ENCODE measurements at places on chromosomes 1 and 21. TPM values are rescaled to one million over a fixed set of nuclear protein-coding genes. Genes with fewer than 3 reads are reported as not detected.

DNA sequence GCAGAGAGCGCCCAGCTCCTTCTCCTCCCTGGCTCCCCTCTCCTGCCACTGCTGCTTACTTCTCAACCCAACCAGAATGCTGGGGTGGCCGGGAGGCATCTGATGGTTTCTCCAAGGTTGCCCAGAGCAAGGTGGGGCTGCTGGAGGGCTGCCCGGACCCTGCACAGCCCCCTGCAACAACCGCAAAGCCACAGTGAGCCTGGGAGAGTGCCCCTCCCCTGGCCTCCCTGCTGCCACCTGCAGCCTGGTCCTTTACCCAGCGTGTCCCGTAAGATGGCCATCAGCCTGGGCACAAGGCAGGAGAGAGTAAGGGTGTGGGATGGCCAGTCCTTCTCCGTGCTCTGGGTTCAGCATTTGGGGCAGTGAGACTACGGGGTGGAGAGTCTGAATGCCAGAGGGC, 17.0 kb downstream of the MX2 start:
- H3K4me1 ChIP-seq = no peaks in the 10 kb centered on the region
- H3K27ac ChIP-seq = no peak overlapping the region
- H3K4me3 ChIP-seq = no peak overlapping the region
- H3K27me3 ChIP-seq = no peaks in the 10 kb centered on the region
- no peak for DNase-seq

Gene LRRC71
- total RNA-seq = not detected

GRCh38 chr1:197989058-197989457, 71.9 kb downstream of the LHX9 start:
- no peaks in the 10 kb centered on the region for H3K4me1 ChIP-seq
- no peak for DNase-seq
- no peak overlapping the region for H3K4me3 ChIP-seq
- no peak overlapping the region for H3K27ac ChIP-seq

DNA sequence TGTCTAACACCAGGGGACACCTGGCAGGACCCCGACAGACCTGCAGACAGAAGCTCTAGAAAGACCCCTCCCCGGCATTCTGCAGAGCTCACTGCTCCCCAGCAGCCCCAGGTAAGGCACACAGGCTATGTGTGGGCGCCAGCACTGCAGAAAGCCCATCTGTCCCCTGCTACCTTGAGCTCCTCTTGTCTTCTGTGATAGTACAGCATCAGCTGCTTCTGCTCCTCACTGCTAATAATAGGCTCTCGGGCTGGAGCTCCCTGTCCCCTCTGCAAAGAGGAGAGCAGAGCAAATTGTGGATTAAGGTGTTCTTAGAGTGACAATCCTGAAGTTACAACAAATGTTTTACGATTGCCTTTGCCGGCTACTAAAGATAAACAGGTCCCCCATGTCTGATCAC, 10.1 kb downstream of the CFAP298 start:
- no peaks in the 10 kb centered on the region for H3K4me1 ChIP-seq
- no peaks in the 10 kb centered on the region for H3K27me3 ChIP-seq
- peaks cover 58% of the 10 kb centered on the region for H3K36me3 ChIP-seq
- no peak overlapping the region for H3K27ac ChIP-seq

GRCh38 chr1:108595507-108595906, 35.6 kb downstream of the EEIG2 start:
- H3K27ac ChIP-seq = peak overlapping the region; percentile 18
- H3K36me3 ChIP-seq = no peaks in the 10 kb centered on the region
- peaks cover 42% of the 10 kb centered on the region for H3K4me1 ChIP-seq
- H3K4me3 ChIP-seq = no peak overlapping the region
- H3K27me3 ChIP-seq = no peaks in the 10 kb centered on the region

Gene CLCNKB
- total RNA-seq = 4.6 TPM

DNA sequence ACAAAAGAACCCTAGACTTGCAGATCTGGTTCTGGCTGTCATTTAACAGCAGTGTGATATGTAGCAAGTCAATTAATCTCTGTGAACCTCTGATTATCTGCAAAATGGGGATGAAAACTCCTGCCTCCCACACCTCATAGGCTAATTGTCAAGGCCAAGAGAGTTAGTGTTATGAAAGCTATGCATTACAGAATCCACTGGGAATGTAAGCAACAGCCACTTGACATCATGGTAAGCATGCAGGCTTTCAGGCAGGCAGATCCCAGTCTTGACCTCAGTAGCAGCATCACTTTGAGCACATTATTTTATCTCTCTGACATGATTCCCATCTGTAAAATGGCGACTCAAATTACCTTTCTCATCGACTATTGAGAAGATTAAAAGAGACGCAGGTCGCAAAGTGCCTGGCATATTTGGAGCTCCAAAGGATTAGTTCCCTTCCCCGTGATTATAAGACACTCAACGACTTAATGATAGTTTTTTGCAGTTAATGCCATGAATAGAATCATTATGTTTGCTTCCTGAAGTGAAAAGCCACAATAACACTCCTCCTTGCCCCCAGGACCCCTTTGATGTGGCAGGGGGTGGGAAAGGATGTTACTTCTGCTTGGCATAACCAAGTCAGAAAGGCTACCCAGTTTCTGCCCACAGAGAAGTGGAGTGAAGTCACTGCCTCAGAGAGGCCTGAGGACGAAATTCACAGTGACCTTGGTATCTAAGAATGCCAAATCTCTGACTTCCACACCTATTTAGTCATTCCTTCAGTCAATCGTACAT, 273.0 kb upstream of the NFIA start:
- H3K4me1 ChIP-seq = peaks cover 8% of the 10 kb centered on the region
- H3K4me3 ChIP-seq = no peak overlapping the region
- no peak for DNase-seq
- H3K36me3 ChIP-seq = no peaks in the 10 kb centered on the region
- no peaks in the 10 kb centered on the region for H3K27me3 ChIP-seq
- H3K27ac ChIP-seq = no peak overlapping the region

DNA sequence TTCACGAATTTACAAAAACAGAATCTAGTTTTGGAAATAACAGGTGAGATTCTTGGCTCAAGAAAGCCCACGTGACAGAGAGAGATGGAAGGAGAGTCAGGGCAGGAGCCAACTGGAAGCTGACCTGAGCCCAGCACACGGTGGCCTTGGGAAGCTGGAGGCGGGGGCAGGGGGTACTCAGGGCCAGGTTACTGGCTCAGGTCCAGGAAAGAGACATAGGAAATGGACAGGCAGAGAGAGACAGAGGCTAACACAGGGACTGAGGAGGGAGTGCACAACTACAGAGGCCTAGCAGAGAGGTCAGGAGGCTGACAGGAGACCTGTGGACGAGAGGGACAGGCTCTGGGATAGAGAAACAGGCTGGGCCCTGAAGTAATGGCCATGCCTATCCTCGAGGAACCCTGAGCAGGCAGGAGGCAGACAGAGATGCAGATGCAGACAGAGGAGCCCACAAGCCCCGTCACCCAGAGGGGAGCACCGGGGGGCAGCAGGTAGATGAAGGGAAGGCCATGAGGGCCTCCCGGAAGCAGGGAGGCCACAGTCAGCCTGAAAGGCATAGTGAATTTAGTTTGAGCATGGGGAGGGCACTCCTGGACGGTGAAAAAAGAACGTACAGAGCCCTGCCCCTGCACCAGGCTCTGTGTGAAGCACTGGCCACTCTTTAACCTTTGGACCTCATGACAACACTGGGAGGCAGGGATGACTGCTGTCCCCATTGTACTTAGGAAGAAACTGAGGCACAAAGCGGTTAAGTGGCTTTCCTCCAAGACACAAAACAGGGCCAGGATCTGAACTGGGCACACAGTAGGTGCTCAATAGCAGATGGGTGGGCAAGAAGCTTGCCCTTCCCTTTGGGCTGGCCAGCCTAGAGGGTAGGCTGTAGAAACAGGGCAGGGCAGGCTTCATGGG, 230.1 kb downstream of the TRABD2B start:
- H3K36me3 ChIP-seq = no peaks in the 10 kb centered on the region
- peak overlapping the region; percentile 56 for H3K27ac ChIP-seq
- H3K4me1 ChIP-seq = no peaks in the 10 kb centered on the region
- H3K27me3 ChIP-seq = no peaks in the 10 kb centered on the region
- no peak for DNase-seq

GRCh38 chr1:10756842-10757241, 39.6 kb downstream of the CASZ1 start:
- H3K4me1 ChIP-seq = peaks cover 59% of the 10 kb centered on the region
- H3K27me3 ChIP-seq = no peaks in the 10 kb centered on the region
- DNase-seq = no peak
- H3K27ac ChIP-seq = peak overlapping the region; percentile 76
- H3K4me3 ChIP-seq = no peak overlapping the region
- no peaks in the 10 kb centered on the region for H3K36me3 ChIP-seq

Gene ACAP3
- total RNA-seq = 20.4 TPM

- H3K27ac ChIP-seq = peak overlapping the region; percentile 62
- no peaks in the 10 kb centered on the region for H3K27me3 ChIP-seq
- no peaks in the 10 kb centered on the region for H3K36me3 ChIP-seq
- H3K4me1 ChIP-seq = no peaks in the 10 kb centered on the region
- peak; percentile 81 for DNase-seq
Measured at GRCh38 chr1:94783342-94784189, 36.6 kb upstream of the SLC44A3 start.

Gene MRPS14
- 16.7 TPM for total RNA-seq

DNA sequence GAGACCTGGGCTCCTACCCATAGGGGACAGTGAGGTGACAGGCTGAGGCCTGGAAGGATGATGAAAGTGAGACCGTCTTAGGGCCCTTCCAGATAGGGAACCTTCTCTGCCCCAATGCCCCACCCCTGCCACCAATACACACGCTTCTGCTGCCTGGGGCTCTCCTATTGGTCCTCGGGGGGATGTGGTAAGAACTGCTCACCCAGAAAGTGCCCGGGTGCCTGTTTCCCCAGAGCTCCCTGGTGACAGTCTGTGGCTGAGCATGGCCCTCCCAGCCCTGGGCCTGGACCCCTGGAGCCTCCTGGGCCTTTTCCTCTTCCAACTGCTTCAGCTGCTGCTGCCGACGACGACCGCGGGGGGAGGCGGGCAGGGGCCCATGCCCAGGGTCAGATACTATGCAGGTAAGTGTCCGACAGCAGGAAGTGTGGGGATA, 948 bp downstream of the SEMA4A start:
- H3K4me1 ChIP-seq = no peaks in the 10 kb centered on the region
- H3K4me3 ChIP-seq = no peak overlapping the region
- H3K27me3 ChIP-seq = no peaks in the 10 kb centered on the region
- H3K36me3 ChIP-seq = no peaks in the 10 kb centered on the region

- no peak for DNase-seq
- H3K27ac ChIP-seq = no peak overlapping the region
- H3K27me3 ChIP-seq = no peaks in the 10 kb centered on the region
Measured at GRCh38 chr1:220084460-220084859, 5.1 kb downstream of the BPNT1 start.

- no peaks in the 10 kb centered on the region for H3K36me3 ChIP-seq
- H3K4me1 ChIP-seq = no peaks in the 10 kb centered on the region
- no peak overlapping the region for H3K27ac ChIP-seq
- H3K27me3 ChIP-seq = no peaks in the 10 kb centered on the region
Measured at GRCh38 chr1:74777525-74777924, 44.6 kb downstream of the TYW3 start.

GRCh38 chr1:239387304-239388158, 1.2 kb downstream of the CHRM3 start:
- H3K27ac ChIP-seq = no peak overlapping the region
- no peak for DNase-seq
- peak overlapping the region; percentile 45 for H3K4me3 ChIP-seq
- H3K36me3 ChIP-seq = no peaks in the 10 kb centered on the region

GRCh38 chr1:223682502-223682901, 17.0 kb upstream of the CAPN8 start:
- H3K4me1 ChIP-seq = no peaks in the 10 kb centered on the region
- no peak overlapping the region for H3K4me3 ChIP-seq
- no peak for DNase-seq
- no peaks in the 10 kb centered on the region for H3K27me3 ChIP-seq
- no peak overlapping the region for H3K27ac ChIP-seq

DNA sequence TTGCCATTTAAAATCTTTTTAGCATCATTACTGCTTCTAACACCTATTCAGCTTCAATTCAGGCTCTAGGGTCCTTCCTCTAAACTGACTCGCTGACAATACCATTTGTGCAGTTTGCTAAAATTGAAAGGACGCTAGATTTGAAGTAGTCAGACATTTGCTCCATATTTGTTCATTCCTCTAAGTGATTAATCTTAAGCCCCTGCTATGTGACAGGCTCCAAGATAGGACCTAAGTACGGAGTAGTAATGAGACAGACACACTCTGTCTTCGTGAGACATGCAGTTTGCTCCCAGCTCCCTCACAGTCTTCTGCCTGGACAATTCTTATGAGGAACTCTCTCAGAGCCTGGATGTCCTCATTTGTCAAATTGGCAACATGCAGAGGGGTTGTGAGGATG, 26.1 kb upstream of the CD53 start:
- H3K4me1 ChIP-seq = no peaks in the 10 kb centered on the region
- H3K4me3 ChIP-seq = no peak overlapping the region
- H3K36me3 ChIP-seq = no peaks in the 10 kb centered on the region
- H3K27me3 ChIP-seq = no peaks in the 10 kb centered on the region

Gene REN
- not detected for total RNA-seq

Gene DPT
- 52.2 TPM for total RNA-seq

- no peaks in the 10 kb centered on the region for H3K27me3 ChIP-seq
- DNase-seq = no peak
- H3K36me3 ChIP-seq = no peaks in the 10 kb centered on the region
Measured at GRCh38 chr1:21670956-21671902, 2.1 kb upstream of the RAP1GAP start.

GRCh38 chr1:8663915-8664329, 153.5 kb downstream of the RERE start:
- H3K4me3 ChIP-seq = no peak overlapping the region
- peaks cover 87% of the 10 kb centered on the region for H3K4me1 ChIP-seq
- H3K27ac ChIP-seq = peak overlapping the region; percentile 42
- H3K27me3 ChIP-seq = no peaks in the 10 kb centered on the region

- H3K4me1 ChIP-seq = no peaks in the 10 kb centered on the region
- H3K36me3 ChIP-seq = no peaks in the 10 kb centered on the region
- no peaks in the 10 kb centered on the region for H3K27me3 ChIP-seq
- no peak overlapping the region for H3K4me3 ChIP-seq
- H3K27ac ChIP-seq = no peak overlapping the region
- DNase-seq = no peak
Measured at GRCh38 chr1:240582953-240583352, 29.0 kb downstream of the GREM2 start.

DNA sequence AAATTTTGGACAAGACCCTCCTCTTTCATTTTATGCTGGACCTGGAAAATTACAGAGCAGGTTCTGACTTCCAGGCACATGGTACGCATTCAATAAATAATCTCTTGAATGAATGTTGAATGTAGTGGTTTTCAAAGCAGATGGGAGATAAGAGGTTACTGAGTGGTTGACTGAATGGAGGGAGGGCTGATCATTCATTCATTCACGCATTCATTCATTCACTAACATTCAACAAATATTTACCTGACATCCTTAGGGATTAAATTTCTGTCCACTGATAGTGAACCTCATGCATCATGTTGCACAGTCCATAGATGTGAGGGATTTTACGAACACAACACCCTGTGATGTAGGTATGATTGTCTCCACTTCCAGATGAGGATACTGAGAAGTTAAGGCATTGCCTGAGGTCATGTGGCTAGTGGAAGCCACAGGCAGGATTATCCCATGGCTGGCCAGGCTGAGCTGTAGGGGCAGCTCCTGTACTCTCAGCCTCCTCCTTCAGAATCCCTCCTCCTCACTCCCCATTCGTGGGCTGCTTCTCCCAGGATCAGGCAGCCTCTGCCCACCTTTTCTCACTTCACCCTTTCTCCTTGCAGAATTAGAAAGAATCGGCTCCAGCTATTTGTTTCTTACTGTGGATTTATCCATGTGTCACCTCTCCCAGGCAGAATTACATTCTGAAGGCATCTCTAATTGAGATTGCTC, 48.4 kb upstream of the ATP5PO start:
- H3K27ac ChIP-seq = no peak overlapping the region
- H3K4me3 ChIP-seq = no peak overlapping the region
- DNase-seq = no peak
- no peaks in the 10 kb centered on the region for H3K27me3 ChIP-seq
